ENCODE measurements at places on chromosomes 11 and 22.
A peak's percentile ranks its signal among the peaks of the same experiment; 100 is the strongest.

DNA sequence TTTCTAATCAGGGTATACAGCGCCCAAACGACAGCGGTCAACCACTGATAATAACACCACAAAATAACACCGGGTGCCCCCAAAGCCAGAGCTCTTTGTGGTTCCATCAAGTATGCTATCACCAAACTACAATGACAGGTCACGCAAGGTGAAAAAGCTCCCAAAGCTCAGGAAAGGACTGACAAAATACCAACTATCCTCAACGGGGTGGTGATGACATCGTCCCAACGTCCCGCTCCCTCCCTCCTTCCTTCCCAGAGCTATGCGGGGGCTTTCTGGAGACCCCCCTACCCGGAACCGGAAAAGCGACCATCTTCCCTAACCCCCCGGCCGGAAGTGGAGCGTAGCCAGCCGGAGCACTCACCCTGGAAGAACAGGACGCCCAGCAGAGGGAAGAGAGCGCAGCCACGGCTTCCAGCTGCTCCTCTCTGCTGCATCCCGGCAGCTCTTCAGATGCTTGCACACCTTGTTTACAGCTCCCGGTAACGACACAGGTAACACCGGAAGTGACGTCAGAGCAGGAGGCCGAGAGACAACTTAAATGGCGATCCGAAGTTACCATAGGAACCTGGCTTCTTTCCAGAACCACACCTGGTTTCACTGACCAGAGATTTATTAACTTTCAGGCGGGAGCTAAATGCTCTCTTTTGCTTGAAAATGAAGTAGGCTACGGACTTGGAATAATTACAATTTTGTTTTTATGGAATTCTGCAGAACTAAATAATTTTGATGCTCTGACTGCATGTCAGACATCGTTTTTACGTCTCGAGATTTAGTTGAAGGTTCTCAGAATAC is at the start of gene MPZL3:
Gene MPZL3 (minus strand): TSS at position 508 of the 795 bp plus-strand sequence. CDS start 71 bp downstream, at position 437.
- peak; percentile 71 for DNase-seq

GRCh38 chr11:62393061-62393611 is 25.7 kb upstream of the SCGB1A1 start:
- DNase-seq: no peak

DNA sequence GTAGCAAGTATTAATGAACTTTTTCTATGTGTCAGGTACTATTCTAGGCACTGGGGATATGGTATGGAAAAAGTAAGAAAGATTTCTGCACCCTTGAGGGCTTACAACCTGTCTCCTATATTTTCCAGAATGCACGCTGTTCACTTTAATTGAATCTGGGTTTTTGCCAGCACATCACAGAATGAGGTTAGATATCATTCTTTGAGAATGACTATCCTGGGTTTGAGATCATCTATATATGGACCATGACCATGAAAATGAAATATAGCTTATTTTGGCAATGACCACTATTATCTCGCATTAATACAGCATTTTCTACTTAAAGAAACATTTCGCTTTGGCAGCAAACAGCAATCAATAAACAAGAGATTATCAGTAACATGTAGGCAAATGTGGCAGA is 46.9 kb downstream of the C11orf71 start:
- no peak for DNase-seq

DNA sequence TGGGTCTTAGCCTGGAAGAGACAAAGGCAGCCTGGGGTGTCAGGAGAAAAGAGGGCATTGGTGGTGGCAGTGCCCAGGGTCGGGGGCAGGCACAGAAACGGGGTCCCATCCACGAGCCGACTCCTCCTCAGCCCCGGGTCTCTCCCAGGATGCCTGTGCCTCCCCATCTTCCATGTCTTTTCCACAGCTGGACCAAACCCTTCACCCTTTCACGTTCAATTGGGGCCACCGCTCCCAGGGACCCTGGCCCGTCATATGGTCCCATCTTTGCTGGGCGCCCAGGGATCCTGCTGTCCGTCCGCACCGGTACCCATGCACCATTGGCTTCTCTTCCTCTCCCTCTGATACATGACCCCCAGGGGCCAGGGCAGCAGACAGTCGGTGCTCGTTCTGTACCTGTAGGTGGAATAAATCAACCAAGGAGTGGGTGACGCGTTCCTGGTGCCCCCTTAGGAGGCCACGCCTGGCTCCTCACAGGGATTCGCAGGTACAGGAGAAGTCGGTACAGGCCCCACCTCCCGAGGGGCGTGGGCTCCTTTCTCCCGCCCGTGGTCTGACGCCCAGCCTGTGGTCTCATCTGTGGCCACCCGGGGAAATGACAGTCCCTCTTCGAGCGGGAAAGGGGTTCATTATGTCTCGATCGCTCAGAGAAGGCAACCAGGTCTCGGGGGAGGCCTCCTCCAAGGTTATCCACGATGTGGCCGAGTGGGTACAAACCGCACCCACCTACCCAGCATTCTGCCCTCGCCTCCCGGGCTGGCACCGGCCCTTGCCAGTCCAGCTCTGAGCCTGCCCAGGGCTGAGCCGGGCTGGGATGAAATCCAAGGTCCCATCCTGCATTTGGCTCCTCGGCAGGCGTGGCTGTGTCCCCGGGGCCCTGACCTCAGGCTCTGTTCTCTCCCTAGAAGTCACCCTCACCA is 1493.6 kb downstream of the BRD1 start:
- no peak for DNase-seq

- DNase-seq: no peak
These were observed 644 bp downstream of the YPEL4 start for GRCh38 chr11:57648801-57649735.

DNA sequence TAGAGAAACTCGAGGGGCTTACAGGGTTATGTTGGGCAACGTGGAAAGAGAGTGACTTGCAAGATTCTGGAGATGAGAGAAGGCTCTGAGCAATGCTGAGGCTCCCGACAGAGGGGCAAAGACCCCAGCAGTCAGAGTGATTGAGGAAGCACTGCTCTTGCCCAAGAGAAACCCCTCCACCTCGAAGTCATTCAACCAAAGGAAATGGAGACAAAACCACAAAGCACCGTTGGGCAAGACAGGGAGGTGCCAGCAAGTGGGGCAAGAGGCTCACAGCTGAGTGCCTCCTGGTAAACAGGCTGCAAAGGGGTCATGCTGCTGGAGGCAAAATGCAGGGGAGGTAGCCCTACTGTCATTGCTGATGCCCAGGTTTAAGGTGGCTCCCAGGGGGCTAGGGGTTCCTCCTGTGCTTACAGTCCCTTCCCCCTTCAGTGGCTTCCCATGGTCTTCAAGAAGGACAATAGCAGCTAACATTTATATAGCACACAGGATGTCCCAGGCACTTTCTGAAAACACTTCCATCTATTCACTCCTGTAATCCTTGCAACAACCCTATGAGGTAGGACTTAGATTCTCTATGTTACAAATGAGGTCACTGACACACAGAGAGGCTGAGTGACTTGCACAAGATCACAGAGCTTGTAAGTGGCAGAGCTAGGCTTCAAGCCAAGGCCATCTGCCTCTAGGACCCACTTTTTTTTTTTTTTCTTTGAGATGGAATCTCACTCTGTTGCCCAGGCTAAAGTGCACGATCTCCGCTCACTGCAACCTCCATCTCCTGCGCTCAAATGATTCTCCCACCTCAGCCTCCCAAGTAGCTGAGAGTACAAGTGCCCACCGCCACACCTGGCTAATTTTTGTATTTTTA is 18.1 kb upstream of the MYH9 start:
- DNase-seq: no peak

- no peak for DNase-seq
These were observed 48.5 kb downstream of the PPP6R3 start for GRCh38 chr11:68509066-68509465.

GRCh38 chr11:78940500-78941225 is 366.0 kb upstream of the NARS2 start:
- no peak for DNase-seq

DNA sequence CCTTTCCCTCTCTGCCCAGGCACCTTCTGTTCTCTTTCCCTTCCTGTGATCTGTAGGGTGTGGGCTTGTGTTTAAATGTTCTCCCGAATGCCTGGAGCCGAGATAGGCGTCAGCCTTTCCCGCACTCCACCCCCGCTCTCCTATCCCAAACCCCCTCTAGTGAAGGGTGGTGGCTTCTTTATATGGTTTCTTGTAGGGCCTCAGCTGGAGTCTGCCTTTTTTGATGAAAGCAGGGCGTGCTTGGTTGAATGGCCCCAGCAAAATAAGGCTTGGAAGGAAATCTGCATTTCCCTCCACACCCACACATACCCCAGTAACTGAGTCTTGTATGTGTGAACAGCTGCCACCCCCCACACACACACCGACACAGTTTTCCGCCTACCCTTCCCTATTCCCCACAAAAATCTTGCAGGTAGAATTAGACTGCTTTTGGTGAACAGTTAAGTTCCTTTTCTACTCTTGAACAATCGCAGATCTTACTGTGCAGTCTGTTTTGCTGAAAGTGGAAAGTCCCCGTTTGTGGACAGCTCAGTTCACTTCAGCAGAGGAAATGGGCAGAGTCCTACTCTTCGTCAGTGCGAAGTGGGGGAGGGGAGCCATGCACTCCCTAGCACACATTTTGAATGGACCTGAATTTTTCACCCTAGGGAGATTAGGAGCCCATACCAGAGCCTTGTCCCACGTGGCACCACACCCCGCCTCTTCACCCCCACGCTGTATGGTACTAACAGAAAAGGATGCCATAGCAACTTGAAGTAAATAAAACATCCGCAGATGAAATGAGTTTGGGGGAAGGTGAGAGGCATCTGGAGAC is 25.5 kb upstream of the GRK2 start:
- peak; percentile 77 for DNase-seq

GRCh38 chr11:34466802-34467488 is 28.2 kb downstream of the CAT start:
- no peak for DNase-seq

GRCh38 chr11:65474864-65475263 is 24.0 kb upstream of the MALAT1 start:
- no peak for DNase-seq

DNA sequence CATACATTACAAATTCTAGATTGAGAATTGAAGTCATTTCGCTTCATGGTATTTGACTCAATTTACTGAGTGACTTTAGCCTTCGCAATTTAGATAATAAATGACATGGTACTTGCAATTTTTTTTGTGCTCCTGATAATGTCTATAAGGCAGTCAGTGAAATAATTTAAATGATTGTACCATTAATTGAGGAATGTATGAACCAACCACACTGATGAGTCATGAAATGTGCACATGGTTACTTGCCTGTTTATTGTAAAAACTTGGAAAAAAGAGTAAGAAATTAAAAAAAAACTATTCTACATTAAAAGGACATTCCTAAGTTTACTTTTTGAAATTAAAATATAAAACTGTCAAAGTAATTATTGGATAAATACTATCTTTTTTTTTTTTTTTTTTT is 43.3 kb downstream of the DNAJC24 start:
- DNase-seq: no peak

- peak; percentile 45 for DNase-seq
These were observed 22.7 kb downstream of the YPEL1 start for GRCh38 chr22:21712751-21713427.

- DNase-seq: no peak
These were observed 437.4 kb downstream of the JRKL start for GRCh38 chr11:96827164-96827563.

- DNase-seq: no peak
These were observed 103.6 kb upstream of the DRD2 start for GRCh38 chr11:113578715-113579250.

DNA sequence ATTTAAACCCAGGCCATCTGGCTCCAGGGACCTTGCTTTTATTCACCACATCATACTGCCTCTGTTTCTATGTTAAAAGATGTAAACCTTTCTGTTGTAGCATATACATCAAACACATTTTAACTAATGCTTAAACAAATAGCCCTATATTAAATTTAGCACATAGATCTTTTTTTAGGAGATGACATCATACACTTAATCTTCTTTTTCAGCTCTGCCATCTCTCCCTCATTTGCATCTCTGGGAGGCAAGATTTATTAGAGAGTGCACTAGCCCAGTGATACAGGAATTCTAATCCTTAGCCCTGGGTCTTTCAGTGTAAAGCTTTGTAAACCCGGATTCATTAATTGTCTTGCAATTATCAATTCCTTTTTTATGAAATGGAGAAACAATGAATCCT is 13.6 kb downstream of the OR5D16 start:
- DNase-seq: no peak

DNA sequence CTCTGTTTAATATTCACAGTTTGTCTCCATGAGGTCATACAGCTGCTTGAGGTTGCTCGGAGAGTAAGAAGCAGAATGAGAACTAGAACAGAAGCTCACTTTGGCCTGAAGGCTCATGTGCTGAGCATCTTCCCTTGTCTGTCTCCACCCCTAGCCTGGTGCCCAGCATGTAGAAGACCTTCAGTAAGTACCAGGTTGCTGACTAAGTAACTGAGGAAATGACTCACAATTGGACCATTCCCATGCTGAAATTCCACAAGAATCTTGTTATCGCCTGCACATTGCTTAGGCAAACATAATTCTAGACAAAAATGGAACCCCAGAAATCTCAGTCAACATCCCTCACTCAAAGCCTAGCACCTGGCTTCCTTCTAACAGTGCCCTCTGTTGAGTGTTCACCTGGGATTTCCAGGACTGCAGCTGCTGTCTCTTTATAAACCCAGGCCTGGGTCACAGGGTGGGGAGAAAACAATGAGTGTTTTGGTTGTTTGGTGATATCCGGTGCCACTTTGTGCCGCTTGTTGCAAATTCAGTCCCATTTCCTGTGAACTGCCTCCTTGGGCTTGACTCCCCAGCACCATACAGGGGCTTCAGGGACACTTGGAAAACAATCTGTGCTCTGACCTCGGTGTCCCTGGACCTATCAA is 406.8 kb downstream of the ETS1 start:
- DNase-seq: no peak

GRCh38 chr11:72190631-72191071 is 1.3 kb upstream of the FOLR1 start:
- DNase-seq: no peak

GRCh38 chr11:17642370-17642769 is 77.0 kb upstream of the MYOD1 start:
- no peak for DNase-seq

- no peak for DNase-seq
These were observed 79.3 kb upstream of the SUSD2 start for GRCh38 chr22:24101966-24102365.

GRCh38 chr11:73623686-73624085 is 22.7 kb upstream of the PLEKHB1 start:
- DNase-seq: no peak

- no peak for DNase-seq
These were observed 22.9 kb downstream of the FAM76B start for GRCh38 chr11:95766701-95767100.

- DNase-seq: no peak
These were observed 48.5 kb upstream of the MN1 start for GRCh38 chr22:27850000-27850521.

GRCh38 chr11:36002196-36002595 is 58.3 kb downstream of the LDLRAD3 start:
- no peak for DNase-seq

GRCh38 chr11:105577641-105578040 is 32.2 kb upstream of the GRIA4 start:
- no peak for DNase-seq

DNA sequence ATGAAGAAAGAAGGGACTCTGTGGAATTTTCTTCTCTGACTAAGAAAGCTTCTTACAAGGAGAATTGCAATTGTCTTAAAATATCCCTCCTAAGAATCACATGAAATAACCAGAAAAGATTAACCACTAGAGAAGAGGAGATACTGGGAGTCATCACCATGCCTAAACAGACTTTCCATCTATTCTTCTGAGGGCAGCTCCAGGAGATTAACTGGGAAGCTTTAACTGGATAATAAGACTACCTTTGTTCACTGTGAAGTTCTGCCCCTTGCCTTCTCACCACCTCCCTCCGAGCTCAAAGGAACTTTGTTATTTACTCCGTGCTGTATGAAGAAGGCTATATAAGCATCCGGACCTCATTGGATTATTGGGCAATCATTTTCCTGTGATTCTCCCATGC is 24.5 kb upstream of the MMP7 start:
- no peak for DNase-seq

- DNase-seq: no peak
These were observed 3.8 kb downstream of the FJX1 start for GRCh38 chr11:35622070-35622469.
